ENCODE measurements at places on chromosomes 5 and 9.

DNA sequence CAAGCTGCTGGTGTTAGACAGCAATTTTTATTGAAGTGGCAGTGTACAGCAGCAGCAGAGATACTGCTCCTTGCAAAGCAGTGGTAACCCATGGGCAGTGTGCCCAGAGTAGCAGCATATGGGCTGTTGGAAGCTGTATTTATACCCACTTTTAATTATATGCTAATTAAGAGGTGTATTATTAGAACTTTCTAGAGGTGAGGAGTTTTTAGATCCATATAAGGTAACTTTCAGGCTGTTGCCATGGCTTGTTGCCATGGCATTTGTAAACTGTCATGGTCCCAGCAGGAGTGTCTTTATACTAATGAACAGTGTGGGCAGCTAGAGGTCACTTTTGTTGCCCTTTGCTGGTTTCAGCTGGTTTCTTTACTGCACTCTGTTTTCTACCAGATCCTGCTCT is 3.7 kb upstream of the PJA2 start:
- no peak for DNase-seq

DNA sequence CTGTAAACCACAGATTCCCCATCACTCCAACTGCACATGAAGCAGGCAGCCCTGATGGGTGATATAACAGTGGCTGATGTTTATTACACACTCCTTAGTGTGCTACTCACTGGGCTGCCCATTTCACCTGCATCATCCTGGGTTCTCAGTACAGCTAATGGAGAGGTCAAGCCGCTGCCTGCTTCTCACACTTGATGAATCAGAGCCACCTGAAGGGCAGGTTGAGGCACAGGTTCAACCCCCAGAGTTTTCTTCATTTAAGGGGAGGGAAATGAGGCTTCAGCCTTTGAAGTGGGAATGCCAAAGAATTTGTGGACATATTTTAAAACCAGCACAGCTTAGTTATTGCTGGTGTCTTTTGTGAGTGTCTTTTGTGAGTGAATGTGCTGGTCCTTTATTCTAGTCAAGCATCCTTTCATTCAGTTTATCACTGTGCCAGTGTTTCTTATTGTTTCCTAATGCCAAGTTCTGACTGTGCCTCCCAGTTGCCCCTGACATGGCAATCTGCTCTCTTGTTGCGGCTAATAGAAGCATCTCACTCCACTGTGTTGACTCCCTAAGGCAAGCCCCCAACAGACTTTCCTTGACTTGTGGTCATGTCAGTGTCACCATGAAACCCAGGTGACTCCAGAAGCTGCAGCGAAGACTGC is 109.2 kb downstream of the FBXL7 start:
- no peak for DNase-seq

- DNase-seq: no peak
Observed at GRCh38 chr5:83000428-83000827, 76.8 kb downstream of the TMEM167A start.

DNA sequence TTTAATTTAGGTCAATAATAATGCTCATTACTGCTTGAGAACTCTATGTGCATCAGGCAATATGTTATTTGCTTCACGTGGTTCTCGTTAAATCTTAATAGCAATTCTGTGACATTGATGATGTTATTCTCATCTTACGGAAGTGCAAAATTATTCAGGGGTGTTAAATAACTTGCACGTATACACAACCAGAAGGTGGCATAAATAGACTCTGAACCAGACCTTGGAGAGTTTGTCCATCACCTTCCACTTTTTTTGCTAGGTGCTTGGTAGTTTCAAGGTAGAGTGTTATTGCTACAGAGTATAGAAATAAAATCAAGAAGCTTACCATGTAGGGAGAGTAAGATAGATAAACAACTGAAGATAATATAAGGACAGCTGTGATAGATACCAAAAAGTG is 23.6 kb upstream of the TNFAIP8 start:
- DNase-seq: no peak

DNA sequence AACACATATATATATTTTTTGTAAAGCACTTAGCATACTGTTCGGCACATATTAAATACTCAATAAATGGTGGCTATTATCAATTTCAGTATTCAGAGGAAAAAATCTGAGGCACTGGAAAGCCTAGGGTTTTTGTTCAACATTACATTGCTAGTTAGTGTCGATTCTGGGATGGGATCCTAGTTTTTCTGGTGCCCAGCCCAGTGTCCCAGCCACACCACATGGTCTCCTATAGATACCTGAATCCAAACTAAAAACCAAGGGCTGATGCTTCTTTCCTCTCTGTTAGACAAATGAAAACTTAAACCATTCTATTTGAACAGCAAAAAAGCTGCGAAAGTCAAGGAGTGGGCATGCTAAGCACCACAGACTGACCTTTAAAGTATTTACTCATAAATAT is 810.7 kb upstream of the DMAC1 start:
- DNase-seq: no peak

Data from hematopoietic multipotent progenitor cell treated with erythropoietin and hydrocortisone succinate and interleukin-3 and kit ligand, for 15 days (in vitro differentiated cells).